ENCODE measurements at places on chromosomes 12 and 14.

- no peak for DNase-seq
Observed at GRCh38 chr14:71486279-71486678, 445.9 kb upstream of the RGS6 start.

GRCh38 chr14:104517426-104517825 is 62.1 kb upstream of the C14orf180 start:
- DNase-seq: no peak

GRCh38 chr12:4496145-4496838 is 42.4 kb upstream of the RAD51AP1 start:
- no peak for DNase-seq

DNA sequence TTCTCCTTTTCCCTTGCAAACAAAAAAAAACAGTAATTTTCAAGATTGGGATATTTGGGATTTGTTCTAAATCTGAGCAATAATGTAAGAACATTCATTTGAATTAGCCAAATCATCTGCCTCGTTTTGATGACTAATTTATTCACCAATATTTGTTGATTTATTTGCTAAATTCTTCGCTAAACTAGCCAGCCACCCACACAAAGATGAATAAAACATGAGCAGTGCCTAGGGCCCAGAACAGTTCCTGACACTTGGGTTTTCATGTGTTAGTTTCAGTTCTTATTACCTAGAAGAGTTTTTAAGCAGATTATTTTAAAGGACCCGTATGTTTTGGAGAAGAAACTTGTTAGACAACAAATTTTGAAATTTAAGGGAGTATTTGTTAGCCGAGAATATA is 1.4 kb downstream of the ETNK1 start:
- peak; percentile 53 for DNase-seq

- peak; percentile 60 for DNase-seq
Observed at GRCh38 chr14:50061664-50062437, 54.5 kb downstream of the VCPKMT start.

DNA sequence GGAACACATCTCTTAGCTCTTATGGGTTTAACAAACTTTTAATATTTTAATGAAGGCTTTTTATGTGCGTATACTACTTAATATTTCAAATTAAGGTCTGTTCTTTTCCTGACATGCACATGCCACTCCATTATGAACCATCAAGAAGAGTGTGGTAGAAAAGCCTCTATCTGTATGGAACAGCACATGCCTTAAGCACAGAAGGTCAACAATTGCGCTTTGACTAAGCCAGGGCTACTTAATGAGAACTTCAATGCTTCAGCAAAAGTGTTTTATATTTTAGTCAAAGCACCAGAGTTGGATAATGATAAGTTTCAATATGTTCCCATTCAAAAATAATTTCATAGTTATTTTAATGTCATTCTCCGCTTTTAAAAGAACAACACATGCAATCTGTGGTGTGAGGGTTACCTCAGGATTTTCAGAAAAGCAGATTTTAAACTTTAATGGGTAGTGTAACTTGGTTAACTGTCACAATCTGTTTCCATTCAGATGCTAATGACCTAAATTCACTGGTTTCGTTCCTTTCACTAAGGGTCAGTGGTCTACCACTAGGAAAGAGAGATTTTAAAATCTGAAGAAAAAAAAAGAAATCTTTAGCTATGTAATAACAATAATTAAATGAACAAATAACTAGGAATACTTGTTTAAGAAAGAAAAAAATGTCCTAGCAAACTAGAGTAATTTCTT is 193.4 kb upstream of the NOVA1 start:
- no peak for DNase-seq

- DNase-seq: no peak
Observed at GRCh38 chr14:64329149-64329548, 35.0 kb upstream of the ESR2 start.

- no peak for DNase-seq
Observed at GRCh38 chr12:45315462-45315861, 99.6 kb downstream of the ANO6 start.

DNA sequence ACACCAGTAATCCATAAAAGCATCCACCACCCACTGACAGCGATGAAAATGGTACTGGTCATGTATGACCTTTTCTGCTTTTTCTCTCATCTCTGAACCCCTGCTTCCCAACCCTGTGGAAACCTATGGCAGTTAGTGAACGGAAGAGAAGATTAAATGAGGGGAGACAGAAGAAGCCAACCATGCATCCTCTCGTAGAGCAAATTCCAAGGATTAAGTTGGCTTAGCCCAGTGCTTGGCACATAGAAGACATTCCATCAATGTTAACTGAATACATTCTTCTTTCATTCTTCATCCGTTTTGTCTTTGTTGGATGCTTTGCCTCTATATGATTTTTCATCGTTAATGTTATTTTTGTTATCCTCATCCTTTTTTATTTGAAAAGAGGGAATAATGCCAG is 339.7 kb upstream of the FLRT2 start:
- DNase-seq: no peak

GRCh38 chr12:79333144-79333543 is 357.6 kb downstream of the PAWR start:
- no peak for DNase-seq

- no peak for DNase-seq
Observed at GRCh38 chr12:65881965-65882413, 57.7 kb downstream of the HMGA2 start.

DNA sequence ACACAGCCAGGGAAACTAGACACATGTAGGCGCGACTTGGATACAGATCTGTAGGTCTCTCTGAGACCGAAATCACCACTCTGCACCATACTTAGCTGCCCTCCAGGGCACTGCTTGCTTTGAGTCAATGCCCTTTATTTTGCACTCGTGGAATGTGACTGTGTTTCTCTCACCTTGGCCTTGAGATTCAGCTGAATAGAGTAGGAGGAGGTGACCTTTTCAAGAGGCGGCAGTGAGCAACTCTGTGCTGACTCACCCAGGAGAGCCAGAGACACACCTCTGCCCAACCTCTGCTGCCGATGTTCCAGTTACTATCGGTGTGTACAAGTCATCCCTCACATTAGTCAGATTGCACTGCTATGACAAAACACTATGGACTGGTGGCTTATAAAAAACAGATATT is 583.4 kb downstream of the VRK1 start:
- DNase-seq: peak; percentile 83

GRCh38 chr12:95439461-95440230 is 34.3 kb upstream of the METAP2 start:
- DNase-seq: no peak

- DNase-seq: no peak
Observed at GRCh38 chr14:85471744-85472143, 58.2 kb upstream of the FLRT2 start.

DNA sequence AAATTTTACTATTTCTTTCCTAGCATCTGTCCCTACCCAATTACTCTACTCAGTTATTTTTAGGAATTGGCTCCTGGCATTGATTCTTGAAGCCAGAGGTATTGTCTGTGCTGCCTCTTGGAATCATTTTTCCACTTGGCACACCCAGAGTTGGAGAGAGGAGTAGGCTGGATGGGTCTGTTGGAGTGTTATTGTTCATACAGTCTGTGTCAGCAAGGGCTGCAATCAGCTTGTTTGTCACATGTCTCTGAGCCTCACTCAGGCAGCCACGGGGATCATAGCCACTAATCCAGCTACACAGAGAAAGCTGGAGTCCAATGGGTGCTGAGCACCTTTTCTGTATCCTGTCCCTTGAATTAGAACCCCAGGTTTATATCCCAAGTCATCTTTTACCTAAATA is 176.0 kb upstream of the DYRK2 start:
- DNase-seq: no peak

All from stimulated activated CD4-positive, alpha-beta T cell treated with anti-CD3 and anti-CD28 coated beads, Interleukin-4, amount 100 ng/mL, for 24 hours (primary cell).